ENCODE measurements at places on chromosomes 12 and 14.
A peak's percentile ranks its signal among the peaks of the same experiment; 100 is the strongest.

DNA sequence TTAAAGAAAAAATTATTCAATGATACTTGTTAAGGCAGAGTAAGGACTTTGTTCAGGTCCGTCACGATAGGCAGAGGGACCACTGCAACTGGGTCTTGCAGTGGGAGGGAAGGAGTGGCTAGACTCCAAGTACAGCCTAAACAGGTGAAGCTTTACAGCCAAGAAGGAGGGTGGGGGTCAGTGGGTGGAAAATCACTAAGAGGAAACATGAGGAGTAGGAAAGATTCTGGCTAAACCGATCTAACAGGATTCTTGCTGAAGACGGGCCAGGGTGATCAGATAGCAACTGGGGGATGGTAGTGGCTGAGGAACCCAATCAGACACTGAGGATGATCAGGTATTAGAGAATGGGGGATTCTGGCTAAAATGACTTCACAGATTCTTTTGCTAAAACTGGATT is 100.2 kb downstream of the TTC7B start:
- no peak for DNase-seq

DNA sequence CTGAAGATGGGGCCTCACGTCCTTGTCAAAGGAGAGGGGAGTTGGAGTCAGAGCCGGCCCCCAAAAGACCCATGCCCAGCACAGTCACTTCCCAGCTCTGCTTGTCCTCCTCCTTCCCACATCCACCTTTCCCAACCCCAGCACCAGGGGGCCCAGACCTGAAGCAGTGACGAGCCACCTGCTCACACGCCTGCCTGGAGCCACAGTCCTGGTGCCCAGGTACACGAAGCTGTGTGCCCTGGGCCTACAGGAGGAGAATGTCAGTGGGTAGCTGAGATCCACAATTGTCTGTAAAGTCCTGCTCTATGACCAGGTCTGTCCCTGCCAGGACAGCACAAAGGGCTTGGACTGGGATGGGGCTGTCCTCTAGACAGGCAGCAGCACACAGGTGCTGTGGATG is 126.8 kb upstream of the PZP start:
- DNase-seq, result no peak

GRCh38 chr12:117031843-117032592 is 67.2 kb downstream of the TESC start:
- no peak for DNase-seq

DNA sequence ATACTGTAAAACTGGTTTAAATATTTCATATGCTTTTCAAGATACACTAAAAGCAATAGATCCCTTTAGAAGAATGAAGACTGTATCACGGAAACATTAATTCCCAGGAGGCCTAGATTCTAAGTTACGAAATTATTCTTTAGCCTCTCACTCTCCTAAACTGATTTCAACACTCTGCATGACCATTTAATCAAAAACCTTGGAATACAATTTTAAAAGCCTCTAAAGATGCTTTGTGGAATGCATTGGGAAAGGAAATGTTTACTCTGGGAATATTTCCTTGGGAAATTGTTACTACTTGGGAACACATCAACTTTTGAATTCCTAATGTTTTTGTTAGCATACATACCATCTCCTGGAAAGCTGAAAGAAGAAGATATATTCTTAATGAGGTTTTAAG is 255.7 kb upstream of the FAR2 start:
- no peak for DNase-seq

- no peak for DNase-seq
Observed at GRCh38 chr14:24159777-24160498, 1.1 kb upstream of the IRF9 start.

- DNase-seq, result no peak
Observed at GRCh38 chr14:63547798-63548335, 4.7 kb upstream of the PPP2R5E start.

GRCh38 chr12:78696267-78696666 is 168.3 kb upstream of the SYT1 start:
- DNase-seq, result no peak

- peak; percentile 62 for DNase-seq
Observed at GRCh38 chr14:28751467-28752058, 15.0 kb upstream of the FOXG1 start.

GRCh38 chr14:66137081-66137480 is 349.1 kb upstream of the CCDC196 start:
- DNase-seq, result no peak

Data from retina (tissue), 1 donor.